ENCODE measurements at places on chromosomes 2 and 18.

DNA sequence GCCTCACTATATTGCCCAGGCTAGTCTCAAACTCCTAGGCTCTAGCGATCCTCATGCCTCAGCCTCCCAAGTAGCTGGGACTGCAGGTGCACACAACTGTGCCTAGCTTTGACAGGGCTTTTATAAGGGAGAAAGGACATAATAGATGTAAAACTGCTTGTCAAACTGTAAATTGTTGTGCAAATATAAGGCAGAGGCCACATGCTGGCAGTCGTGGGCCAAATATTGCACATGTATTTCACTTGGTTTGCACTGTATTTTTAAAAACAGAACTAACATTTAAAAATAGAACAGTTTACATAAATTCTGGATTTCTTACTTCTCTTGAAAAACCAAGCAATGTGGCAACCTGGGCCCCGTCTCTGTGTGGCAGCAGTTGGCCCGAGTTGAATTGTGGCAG lies 31.2 kb upstream of the MYO3B start:
- no peak for DNase-seq

DNA sequence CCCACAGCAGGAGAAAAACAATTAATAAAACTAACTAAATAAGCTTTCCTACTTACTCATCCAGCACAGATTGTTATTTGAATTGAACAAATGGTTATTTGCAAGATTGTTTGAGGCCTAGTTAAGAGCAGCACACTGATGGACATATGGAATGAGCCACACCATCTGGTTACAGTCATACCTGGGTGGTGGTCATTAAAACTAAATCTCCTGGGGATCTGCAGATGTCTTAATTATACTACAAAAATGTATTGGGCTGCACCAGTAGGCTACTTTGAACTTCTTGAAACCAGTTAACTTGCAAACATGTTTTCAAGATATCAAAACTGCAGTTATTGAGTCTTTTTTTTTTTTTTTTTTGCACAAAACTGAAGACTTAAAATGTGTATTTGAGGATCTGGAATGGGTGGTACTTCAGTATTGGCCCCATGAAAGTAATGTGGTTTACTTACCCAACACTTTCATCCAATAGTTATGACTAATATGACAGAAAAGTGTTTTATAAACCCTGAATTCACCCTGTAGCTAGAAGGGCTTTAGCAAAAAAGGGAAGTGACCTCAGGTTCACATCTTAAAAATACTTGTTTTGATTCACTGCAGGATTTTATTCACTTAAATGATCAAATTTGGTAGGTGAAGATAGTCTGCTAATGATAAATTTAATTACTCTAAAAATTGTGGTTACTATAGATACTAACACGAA lies 10.8 kb downstream of the AGFG1 start:
- DNase-seq = no peak

DNA sequence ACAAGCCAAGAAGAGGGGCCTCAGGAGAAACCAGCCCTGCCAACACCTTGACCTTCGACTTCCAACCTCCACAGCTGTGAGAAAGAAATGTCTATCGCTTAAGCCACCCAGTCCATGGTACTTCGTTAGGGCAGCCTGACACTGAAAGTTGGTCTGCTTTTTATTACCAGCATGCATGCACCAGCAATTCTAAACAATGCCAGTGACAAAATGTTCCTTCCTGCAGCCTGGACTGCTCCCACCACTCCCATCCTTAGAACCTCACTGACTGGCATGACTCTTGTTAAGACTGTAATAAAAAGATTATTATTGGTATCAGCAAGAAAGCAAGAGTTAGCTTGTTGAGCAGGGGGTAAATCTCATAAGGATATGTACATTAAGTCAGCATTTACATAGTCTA lies 33.6 kb downstream of the TMEM177 start:
- no peak for DNase-seq

DNA sequence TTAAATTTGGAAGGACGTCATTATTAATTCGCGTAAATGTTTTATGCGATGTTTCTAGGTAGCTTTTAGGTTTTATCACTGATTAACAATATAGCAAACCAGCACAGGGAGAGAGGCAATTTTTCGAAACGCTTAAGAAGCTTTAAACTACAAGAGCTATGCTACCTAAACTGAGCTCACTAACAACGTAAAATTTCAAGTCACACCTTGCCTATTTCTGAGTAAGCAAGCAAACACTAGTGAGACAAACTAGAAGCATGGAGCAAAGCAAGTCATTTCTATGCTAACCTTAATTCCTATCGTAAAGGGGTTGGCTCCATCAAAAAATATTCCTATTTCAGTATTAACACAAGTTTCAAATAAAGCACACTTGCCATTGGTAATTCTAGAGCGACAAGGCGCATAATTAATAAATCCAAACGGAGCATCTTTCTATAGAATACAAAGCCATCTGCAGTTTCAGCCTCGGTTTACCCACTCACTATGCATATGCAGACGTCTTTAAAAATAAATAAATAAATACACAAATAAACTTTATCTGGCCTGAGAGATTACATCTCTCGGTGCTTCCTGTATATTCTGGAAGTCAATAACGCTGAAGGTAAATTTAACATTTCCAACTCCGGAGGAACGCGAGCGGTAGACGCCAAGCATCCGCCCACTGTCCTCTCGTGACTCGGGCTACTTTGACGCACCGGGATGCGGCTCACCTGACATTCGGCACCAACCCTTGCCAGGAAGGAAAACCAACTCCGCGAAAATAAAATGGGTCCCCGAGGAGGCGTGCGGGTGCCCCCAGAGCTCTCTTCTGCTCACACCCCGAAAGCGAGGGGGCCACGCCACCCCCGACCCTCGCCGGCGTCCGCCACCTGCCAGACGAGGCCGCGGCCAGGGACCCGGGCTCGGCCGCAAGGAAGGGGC lies 947 bp downstream of the ITSN2 start:
- DNase-seq = no peak

- no peak for DNase-seq
Observed at GRCh38 chr18:1779587-1779986, 791.7 kb downstream of the METTL4 start.

DNA sequence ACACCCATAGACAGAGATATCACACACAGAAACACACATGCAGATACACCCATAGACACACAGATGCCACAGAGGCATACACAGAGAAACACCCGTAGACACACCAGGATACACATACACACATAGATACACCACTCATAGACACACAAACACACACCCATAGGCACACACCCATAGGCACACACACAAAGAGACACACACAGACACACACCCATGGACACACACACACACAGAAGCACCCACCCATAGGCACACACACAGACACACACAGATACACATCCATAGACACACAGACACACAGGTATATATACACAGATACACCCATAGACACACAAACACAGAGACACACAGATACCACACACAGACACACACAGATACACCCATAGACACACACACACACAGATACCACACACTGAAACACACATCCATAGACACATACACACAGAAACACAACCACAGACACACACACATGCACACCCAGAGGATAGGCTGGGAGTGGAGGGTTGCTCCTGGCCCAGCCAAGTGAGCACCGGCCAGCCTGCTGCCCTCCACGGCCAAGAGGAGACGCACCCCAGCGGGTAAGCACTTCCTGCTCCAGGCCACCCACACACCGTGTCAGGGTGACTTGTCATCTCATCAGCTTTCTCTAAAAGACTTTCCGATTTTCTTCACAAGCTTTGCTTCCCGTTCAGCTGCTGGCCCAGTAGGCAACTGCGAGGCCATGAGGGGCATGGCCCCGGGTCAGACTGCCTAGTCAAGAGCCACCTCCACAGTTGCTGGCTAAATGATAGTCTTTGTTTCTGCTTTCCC lies 14.1 kb upstream of the CNNM3 start:
- DNase-seq = no peak
